ENCODE measurements at places on chromosomes 2 and 18.

GRCh38 chr2:149399934-149400615 is 69.7 kb downstream of the LYPD6 start:
- no peak for DNase-seq

DNA sequence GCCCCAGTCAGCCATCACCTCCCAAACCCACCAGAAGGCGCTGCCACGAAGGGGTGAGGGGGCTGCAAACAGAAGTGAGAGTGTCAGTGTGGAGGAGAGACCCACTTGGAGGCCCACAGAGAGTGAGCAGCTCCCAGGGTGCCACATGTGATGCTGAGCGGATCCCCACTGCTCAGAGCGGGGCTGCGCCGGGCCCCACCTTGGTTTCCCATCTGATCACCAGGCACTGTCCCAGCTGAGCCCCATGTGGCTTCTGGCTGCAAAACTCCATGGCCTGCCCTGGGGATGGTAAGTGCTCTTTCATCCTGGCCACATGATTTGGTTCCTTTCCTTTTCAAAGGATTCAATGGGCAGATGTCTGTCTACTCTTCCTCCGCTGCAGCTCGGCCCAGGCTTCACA is 23.8 kb downstream of the SNORC start:
- DNase-seq = no peak

DNA sequence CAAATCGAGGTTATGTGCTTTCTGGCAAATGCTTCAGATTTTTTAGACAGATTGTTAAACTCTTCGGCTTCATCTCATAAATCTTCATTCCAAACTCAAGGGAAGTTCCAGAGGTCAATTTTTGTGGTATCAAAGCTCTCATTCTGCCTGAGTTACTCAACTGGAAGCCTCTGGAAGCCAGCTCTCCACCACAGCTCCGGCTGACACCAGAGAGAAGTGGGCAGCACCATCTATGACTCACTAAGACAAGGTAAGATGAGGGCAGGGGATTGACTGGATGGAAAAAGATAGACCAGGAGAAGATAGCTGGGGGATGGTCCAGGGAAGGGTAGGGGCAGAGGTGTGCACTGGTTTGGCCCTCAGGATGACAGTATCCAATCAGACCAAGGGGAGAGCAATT is 137.3 kb upstream of the HNRNPA3 start:
- DNase-seq = no peak

DNA sequence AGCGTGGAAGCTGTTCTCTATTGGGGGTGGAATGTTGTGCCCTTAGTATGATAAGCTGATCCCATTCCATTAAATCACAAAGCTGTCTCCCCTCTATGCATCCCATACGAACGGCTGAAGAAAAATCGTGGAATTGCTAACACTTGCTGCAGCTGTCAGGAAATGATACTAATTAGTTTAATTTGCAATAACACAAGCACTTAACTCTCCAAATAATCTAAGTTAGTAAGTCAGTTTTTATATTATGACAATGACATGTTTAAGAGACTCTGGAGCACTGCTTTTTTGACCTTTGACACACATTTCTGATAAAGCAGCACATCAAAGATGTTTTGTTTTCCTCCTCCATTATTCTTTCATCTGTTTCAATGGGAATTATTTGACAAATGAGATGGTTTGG is 123.7 kb upstream of the SATB2 start:
- DNase-seq = no peak

- DNase-seq = no peak
Observed at GRCh38 chr2:85506768-85507181, 32.2 kb upstream of the MAT2A start.

GRCh38 chr18:24539866-24540617 is 79.6 kb downstream of the HRH4 start:
- no peak for DNase-seq

DNA sequence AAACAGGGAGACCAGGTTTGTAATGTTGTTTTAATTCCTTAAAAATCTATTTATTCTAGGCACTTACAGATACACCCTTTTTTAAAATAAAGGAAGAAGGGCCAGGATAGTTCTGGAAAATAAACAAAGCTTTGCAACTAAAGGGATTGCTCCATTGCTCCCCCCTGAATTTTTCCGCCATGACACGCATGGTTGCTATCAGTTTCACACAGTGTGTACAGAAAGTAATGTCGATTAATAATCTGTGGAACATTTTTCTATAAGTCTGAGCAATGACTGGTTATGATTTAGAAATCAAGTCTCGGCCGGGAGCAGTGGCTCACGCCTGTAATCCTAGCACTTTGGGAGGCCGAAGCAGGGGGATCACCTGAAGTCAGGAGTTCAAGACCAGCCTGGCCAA is 90.8 kb downstream of the GAREM1 start:
- no peak for DNase-seq

GRCh38 chr2:241168366-241168765 is 18.1 kb downstream of the PPP1R7 start:
- DNase-seq = no peak

GRCh38 chr2:96953611-96953978 is 32.8 kb downstream of the FAM178B start:
- no peak for DNase-seq

- DNase-seq = no peak
Observed at GRCh38 chr2:158781353-158781961, 13.7 kb upstream of the DAPL1 start.

DNA sequence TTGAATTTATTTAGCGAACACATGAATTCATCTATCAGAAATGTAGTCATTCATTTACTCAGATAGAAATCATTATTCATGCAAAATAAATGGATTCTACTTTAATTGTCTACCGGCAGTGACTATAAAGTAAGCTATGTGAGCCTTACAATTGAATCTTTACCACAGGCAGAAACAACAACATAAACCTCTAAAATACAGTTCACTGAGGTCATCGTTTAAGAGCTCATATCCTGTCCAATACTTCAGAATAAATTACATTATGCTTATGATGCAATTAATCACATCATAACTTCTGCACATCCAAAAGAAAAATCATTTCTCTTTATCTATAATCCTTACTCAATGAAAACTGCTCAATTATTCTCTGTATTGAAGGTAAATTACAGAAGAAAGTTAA is 244.7 kb downstream of the HNMT start:
- no peak for DNase-seq

- DNase-seq = no peak
Observed at GRCh38 chr2:54701029-54701428, 22.4 kb upstream of the EML6 start.

DNA sequence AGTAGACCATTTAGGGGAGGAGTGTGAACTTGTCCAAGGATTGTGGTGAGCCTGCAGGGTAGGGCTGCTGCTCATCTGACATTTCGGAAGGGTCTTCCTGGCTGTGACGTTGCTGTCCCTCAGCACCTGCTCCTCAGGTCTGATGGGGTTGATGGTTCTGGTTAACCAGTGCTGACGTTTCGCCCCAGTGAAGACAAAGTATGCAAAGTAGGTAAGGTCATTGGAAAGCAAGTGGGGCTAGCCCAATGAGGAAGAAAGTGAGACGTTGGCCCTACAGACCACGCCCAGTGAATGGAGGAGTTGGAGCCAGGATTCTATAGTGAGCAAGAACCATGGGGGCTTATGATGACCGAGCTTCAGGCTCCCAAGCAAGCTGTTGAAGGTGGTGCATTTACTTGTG is 33.4 kb upstream of the ZNF396 start:
- no peak for DNase-seq

- no peak for DNase-seq
Observed at GRCh38 chr18:29096079-29096770, 919.3 kb upstream of the CDH2 start.

DNA sequence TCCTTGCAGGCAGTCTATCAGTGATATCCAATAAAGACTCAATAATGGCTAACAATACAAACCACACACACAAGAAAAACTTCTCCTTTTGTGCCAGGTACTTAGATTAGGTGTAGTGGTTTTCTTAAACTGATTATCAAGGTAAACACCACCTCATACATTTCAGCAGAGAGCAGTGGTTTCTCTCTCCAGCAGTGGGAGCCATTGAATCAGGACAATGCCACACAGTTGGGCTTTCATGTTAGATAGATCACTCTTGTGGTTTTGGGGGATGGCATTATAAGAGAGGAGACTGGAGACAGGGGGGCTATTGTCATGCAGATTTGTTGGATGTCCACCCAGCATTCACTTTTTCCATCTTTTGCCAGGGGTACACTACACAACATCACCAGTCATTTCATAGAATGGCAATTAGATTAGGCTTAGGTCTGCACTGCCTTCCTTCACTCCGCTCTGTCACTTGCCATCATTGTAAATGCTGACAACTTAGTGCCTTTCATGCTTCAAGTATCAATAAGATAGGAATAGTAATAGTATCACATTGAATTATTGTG is 13.6 kb upstream of the IRS1 start:
- DNase-seq = peak; percentile 60

GRCh38 chr18:48061781-48062570 is 131.5 kb upstream of the SMAD2 start:
- DNase-seq = no peak

- peak; percentile 99 for DNase-seq
Observed at GRCh38 chr2:2590841-2591541, 259.9 kb upstream of the MYT1L start.

DNA sequence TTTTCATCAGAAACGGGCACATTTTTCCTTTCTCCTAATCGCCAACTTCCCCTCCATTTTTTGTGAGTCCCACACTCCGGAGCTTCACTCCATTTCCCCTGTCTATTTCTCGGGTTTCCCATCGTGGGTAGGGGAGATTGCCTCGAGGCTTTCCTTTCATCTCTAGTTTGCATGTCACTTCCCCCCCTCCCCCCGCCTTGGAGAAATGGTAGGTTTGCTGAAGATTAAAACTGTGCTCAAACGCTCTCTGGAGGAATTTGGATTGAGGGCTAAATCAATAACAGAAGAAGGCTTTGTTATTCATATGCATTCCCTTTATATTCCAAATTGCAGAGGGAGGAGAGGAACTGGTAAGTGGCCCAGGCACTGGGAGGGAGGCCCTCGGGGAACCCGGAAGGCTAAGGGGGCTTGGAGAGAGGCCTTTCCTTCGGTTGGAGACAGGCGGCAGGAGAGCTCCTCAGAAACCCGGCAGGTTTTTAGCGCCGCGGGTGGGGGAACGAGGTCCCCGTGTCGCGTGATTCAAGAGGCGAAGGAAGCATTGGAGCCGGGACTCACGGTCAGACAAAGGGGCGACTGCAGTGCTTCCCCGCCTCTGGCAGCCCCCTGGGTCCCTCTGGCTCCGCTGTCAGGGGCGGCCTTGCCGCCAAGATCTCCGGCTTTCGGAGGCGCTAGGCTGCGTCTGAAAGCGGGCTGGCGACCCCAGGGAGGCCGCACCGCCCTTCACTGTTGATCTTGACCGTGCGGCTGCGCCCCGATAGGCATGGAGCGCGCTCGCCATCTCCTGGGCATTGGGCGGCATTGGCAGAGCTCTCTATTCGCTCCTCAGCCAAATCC is 2.4 kb upstream of the HOXD12 start:
- DNase-seq = peak; percentile 61

Measured in NCI-H1694 (cell line).